ENCODE measurements at places on chromosomes 3 and 15. TPM values are rescaled to one million over a fixed set of nuclear protein-coding genes. Genes with fewer than 3 reads are reported as not detected.

The SQOR gene
- 7.8 TPM for polyA plus RNA-seq

The SEC22C gene
- polyA plus RNA-seq: 28.5 TPM

The GOLGA8T gene
- polyA plus RNA-seq: 0.06 TPM

The CNTN6 gene
- polyA plus RNA-seq: 0.02 TPM

The HMG20A gene
- polyA plus RNA-seq: 34.3 TPM

The PEX5L gene
- polyA plus RNA-seq: not detected

The IMPG2 gene
- polyA plus RNA-seq: 0.10 TPM

The COLQ gene
- 1.9 TPM for polyA plus RNA-seq

The ACOX2 gene
- 9.0 TPM for polyA plus RNA-seq

GRCh38 chr3:622314-622713, 425.8 kb downstream of the CHL1 start:
- no peak for DNase-seq

DNA sequence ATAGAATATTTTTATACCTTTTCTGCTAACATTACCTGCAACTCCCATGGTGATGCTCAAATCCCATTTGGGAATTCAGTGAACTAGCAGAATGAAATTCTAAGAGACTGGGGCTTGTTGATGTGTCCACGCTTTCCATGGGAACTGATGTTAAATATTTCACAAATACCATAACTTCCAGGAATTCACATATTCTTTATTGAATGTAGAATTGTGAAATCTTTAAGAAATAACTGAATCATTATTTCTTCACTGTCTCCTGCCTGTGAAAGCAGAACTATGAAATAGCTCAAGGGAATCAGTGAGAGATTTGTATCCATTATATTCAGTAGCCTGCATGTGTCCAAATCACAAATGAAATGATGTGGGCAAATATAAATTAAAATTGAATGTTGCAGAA, 130.8 kb downstream of the SERPINI1 start:
- no peak for DNase-seq

DNA sequence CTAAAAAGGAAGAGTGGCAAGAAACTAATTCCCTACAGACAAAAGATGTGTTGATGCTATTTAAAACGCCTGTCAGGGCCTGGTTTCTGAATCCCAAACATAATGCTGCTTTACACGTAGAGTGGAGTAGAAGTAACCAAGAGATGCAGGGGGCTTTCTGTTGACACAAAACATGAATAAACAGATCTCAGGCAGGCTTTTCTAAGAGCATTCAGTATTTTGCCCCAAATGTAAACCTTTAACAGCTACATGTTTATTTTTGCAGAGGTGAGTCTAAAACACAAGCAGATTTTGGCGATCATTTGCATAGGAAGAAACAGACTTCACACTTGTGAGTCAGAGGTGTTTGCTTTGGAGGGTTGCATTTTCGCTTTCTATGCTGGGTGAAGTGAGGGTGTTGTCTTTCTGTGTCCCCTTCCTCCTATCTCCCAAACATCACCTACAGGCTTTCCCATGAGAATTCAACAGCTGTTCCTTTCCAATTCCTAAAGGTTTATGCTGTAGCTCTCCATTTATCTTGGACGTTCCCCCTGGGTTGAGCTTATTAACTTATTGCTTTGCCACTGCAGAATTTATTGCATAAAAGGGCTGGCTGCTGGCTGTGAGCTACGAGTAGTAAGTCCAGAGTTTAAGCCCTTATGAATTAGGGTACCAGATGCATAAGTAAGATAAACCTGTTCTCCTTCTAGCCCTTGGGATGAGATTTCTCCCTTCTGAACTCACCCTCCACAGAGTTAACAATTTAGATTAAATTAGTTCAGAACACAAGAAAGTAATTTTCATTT, 156.7 kb downstream of the DIPK2A start:
- no peak for DNase-seq

GRCh38 chr3:81985996-81986723, 224.7 kb upstream of the GBE1 start:
- no peak for DNase-seq

- no peak for DNase-seq
These were observed 835.4 kb upstream of the NR2F2 start for GRCh38 chr15:95494971-95495541.

DNA sequence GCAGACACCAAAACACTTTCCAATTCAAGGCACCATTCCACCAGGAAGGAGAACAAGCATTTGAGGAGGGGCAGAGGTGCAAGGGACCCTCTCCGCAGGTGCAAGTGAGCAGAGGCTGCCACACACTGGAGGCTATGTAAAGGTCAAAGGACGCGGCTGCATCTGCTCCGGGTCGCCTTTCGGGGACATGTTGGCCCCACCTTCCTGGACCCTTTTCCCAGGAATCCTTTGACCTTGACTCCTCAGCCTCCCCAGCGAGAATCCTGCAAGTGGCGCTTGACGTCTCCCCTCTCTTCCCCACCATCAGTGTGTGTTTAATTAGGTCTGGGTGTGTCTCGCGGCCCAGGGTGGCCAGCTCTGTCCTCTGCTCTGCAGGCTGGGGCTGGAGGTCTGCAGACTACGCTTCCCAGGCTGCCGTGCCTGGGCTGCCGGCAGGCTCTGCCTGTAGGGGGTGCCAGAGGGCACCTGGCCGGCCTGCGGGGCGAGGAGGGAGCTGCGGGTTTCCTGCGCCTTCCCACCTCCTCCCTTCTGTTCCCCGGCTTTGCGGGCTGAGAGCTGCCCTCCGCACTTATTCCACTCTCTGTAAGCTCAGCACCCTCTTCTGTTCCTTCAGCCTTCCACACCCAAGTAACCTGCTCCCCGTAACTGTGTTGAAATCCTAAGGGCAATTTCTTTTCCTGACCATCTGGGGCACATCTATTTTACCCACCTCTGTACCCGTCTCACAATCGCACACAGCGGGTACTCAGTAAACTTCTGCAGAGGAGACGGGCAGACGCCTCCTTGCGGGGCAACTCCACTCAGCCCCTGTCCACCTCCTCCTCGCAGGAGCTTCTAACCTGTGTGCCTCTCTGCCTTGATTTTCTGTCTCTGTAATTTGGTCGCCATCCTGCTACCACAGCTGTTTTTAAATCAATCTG, 129.8 kb downstream of the NSMCE3 start:
- DNase-seq: peak; percentile 93

- DNase-seq: no peak
These were observed 76.1 kb upstream of the MAP4 start for GRCh38 chr3:48092270-48092669.

- DNase-seq: no peak
These were observed 76.1 kb upstream of the THBS1 start for GRCh38 chr15:39504808-39505207.

- no peak for DNase-seq
These were observed 7.5 kb upstream of the TATDN2 start for GRCh38 chr3:10240799-10241198.

DNA sequence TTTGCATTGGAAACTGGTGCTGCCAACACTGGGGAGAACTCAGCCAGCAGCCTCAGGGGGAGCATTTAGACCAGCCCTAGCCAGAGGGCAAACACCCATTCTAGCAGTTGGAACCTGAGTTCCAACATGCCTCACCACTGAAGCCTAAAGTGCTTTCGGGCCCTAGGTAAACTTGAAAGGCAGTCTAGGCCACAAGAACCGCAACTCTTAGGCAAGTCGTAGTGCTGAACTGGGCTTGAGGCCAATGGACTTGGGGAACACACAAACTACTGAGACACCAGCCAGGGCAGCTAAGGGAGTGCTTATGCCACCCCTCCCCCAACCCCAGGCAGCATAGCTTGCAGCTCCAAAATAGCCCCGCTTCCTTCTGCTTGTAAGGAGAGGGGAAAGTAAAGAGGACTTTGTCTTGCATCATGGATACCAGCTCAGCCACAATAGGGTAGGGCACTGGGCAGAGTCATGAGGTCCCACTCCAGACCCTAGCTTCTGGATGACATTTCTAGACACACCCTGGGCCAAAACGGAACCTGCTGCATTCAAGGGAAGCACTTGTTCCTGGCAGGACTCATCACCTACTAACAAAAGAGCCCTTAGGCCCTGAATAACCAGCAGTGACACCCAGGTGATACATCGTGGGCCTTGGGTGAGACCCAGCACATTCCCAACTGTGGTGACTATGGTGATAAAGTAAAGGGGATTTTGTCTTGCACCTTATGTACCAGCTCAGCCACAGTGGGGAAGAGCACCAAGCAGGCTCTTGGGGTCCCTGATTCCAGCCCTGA, 37.3 kb upstream of the TEX9 start:
- no peak for DNase-seq

- no peak for DNase-seq
These were observed 31.0 kb downstream of the LCMT2 start for GRCh38 chr15:43299411-43299810.

GRCh38 chr3:119748991-119749390, 32.9 kb upstream of the NR1I2 start:
- DNase-seq: no peak

DNA sequence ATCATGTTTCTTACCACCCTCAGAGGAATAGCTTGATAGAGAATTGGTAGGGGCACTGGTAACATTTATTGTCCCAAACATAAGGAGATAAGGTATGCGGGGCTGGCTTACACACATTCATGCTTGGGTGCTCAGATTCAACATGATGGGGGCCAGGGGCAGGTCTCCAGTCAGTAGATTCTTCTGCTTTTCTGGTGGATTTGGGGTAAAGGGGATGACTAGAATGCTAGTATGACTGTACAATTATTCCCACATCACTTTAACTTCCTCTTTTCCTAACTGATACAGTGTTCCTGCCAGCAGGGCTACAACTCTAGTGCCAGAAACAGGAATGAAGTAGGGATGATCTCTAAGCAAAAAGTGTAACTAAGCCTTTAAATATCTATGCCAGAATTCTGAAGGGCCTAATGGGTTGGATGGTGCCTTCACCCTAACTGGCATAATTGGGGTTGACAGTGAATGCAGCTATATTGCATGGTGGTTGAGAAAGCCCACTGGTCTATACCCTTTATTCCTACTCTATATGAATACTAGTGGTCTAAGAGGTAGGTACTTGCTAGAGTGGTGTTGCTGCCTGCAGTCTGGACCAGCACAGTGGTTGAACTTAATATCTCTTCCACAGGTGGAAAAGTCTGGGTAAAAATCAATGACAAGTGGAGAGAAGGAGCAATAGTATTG, 117.4 kb downstream of the IL12A start:
- no peak for DNase-seq

DNA sequence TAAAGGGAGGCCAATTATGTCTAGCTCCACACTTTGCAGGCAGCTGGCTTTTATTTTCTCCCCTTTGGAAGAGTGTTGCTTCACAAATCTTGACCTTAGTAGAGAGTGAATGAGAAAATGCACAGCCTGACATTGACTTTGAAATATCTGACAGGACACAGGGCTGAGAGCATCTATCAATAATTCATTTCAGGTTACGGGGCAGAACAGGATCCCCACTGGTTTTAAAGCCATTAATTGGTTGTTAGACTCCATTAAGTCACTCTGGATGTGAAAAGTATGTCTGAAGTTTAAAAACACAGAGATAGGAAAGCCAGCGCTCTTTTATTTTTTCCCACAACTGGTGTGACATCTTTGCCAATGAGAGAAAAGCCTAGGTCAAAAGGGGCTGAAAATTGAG, 251.9 kb upstream of the TMC3 start:
- no peak for DNase-seq

DNA sequence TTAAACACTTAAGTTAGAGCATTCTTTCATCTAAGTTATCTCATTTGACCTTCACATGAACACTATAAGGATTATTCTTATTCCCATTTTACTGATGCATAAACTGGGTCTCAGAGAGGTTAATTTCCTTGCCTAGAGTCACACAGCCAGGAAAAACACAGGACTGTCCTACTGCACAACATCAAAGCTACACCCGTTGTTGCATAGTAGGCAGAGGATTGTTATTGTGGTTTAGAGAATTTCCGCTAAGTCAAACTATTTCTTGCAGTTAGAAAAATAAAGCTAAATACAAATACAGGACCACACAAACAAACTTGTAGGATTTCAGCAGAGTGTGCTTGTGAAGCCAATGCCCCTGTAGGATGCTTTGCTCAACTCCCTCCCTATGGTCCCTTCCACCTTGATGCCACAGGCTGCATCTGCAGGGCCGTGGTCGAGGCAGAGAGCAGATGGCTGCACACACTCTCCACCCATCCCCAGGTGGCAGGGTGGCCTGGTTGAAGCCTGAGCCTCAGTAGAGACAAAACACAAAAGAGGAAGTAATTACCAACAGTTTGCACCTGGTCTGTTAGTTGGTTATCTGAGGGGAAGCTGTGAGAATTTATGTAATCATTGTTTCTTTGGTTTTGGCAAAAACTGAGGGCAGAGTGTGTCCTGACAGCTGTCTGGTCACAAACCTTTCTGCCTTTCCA, 41.1 kb upstream of the SKOR1 start:
- DNase-seq: no peak

DNA sequence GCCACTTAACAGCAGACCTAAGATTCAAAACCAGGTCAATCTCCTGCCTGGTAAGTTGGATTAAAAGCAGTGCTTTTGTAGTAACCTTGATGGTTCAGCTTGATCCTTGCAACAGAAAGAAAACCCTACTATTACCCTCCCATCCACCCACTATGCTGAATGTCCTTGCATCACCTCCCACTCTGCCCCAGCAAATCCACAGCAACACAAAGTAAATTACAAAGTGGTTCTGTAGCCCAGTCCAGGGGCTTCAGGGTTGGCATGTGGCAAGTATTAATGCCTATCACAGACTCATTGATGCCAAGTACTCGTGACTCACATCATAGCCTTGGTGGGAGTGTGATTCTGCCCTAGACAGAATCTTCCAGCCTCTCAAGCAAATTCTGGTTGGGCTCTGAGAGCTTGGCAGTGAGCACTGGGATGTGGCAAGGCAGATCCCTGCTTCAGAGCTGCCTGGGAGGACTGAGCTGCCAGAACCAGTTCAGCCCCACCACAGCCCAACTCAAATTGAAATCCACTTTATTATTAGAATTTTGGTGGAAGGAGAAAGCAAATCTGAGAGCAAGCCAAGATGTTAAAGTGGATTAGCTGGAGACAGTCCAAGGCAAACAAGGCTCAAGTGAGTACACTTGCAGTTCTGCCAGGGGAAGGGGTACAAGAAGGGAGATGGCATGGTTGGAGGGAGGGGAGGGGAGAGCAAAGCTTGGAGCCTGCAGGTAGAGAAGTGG, 225.8 kb upstream of the UMPS start:
- no peak for DNase-seq

GRCh38 chr3:23566499-23566898, 239.3 kb upstream of the UBE2E1 start:
- no peak for DNase-seq

GRCh38 chr3:129607391-129608068, 1.1 kb upstream of the PLXND1 start:
- no peak for DNase-seq

DNA sequence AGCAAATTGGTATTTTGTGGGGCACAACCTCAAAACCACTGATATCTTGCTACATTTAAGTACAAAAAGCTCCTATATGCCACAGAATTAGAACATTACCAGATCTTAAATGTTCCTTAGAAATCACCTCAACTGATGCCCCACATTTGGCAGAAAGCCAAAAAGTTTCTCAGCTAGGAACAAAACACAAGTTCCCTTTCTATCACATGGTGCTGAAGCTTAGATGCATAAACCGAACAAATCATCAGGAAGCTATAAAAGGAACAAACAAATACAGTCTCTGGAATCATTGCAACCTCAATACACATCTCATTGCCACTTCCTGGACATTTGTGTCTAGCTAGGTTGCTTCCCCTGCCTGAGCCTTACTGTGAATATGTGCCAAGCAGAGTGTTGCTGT, 492.6 kb downstream of the LPP start:
- no peak for DNase-seq

- no peak for DNase-seq
These were observed 27.0 kb downstream of the ALDH1A2 start for GRCh38 chr15:58038426-58039078.

- no peak for DNase-seq
These were observed 109.0 kb upstream of the ADAMTS9 start for GRCh38 chr3:64796607-64797399.

GRCh38 chr15:42577514-42578031, 2.2 kb downstream of the STARD9 start:
- no peak for DNase-seq

- no peak for DNase-seq
These were observed 7.2 kb upstream of the ABHD10 start for GRCh38 chr3:111971533-111972130.

Data from SK-N-SH (cell line).